Panc1 (cell line): ENCODE measurements at places on chromosomes 7 and 10. TPM values are rescaled to one million over a fixed set of nuclear protein-coding genes. Genes with fewer than 3 reads are reported as not detected.

DNA sequence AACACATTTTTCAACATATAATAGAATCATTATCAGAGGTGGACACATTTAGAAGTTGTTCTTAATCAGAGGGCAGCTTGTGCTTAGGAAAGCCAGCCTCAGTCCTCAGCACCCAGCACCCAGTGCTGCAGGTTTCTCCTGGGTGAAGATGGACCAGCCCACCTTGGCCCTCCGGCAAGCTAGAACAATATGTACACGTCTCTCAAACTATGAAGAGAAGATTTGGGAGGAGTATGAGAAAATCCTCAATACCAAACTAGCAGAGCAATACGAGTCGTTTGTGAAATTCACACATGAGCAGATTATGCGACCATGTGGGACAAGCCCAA lies 13.5 kb upstream of the RALA start:
- DNase-seq: no peak

CALML5 gene
- total RNA-seq: not detected

DNA sequence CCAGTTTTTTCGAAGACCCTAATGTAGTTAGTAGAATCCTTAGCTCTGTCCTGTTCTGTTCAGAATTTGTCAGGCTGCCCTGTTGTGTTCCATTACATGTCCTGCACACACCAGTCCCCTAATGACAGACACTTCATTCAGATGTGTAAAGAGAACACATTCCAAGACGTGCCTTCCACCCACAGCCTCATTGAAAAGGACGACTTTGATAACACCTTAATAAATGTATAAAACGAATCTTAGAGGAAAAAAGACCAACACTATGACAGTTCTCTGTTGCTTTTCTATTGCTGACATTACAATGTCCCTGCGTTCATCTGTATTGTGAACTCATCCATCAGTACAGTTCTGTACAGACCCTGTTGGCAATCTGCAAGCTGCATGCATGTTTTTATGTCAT lies 3.5 kb downstream of the LRRTM3 start:
- no peak for DNase-seq

GRCh38 chr7:93935102-93935501 lies 13.6 kb downstream of the GNG11 start:
- DNase-seq: no peak

DNA sequence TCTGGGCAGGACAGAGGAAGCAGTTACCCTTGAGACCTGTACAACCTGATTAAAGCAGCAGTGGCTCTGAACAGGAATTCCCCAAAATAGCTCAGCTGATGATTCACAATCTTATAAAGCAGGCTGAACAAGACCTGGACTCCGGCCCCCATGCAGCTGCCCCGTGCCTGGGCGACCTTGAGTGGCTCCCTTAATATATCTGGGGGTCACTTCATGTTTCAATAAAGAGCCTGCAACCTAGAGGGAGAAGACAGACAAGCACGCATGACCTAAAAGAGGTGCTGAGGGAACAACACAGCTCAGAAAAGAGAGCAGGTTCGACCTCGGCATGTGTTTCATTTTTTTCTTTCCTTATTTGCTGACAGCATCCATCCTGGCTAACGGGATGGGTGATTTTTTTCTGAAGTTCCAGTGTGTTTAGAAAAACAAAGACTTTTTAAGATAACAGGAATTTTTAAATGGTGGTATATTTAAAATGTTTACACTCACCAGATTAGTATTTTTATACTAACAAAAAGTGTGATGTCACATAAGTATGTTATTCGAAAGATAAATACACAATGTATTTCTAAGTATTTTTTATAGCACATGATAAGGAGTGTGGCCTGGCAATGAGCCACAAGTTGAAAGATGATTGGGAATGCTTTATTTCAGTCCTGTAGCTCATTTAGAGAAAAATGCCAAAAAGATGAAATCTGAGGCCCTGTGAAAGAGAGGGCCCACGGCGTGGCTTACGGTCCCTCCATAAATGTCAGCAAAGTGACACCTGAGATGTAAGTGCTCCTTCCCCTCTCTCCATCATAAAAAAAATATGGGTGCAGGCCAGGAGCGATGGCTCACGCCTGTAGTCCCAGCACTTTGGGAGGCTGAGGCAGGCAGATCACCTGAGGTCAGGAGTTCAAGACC lies 161.3 kb downstream of the SLIT1 start:
- DNase-seq: no peak

DLD gene
- total RNA-seq: 88.8 TPM

GRCh38 chr7:157035302-157035701 lies 24.8 kb upstream of the MNX1 start:
- no peak for DNase-seq

DNA sequence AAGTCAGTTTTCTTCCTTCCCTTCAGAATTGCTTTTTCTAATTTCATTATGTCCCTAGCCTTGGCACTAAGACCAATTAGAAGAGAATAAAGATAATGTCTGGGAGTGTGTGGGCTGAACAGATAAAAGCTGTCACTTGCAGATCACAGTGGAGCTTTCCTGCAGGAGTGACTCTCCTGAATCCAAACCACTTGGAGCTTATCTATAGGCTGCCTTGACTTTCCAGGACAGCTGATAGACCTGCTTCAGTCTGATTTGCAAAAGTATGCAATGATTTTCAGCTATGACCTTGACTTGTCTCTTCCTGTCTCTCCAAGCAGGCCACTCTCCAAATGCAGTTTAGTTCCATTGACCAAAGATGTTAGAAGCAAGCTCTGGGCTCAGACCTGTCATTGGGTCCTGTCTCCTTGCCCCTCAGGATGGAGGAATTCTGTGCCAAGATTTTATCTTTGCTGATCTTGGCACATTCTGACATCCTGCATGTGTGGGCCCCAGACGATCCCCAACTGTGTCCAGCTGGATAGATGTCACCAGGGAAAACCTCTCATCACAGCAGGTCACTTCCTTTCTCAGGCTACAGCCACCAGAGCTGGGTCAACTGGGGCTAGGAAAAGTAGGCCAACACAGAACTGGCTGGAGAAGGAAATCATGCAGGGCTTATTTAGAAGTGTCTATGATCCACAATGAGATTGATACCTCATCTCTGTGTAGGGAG lies 120.9 kb upstream of the ZNF438 start:
- DNase-seq: no peak
